WTC11 (cell line): ENCODE measurements at places on chromosomes 12 and 14.
A peak's percentile ranks its signal among the peaks of the same experiment; 100 is the strongest.

- DNase-seq, result no peak
Measured at GRCh38 chr14:64439141-64439540, 26.2 kb upstream of the AKAP5 start.

DNA sequence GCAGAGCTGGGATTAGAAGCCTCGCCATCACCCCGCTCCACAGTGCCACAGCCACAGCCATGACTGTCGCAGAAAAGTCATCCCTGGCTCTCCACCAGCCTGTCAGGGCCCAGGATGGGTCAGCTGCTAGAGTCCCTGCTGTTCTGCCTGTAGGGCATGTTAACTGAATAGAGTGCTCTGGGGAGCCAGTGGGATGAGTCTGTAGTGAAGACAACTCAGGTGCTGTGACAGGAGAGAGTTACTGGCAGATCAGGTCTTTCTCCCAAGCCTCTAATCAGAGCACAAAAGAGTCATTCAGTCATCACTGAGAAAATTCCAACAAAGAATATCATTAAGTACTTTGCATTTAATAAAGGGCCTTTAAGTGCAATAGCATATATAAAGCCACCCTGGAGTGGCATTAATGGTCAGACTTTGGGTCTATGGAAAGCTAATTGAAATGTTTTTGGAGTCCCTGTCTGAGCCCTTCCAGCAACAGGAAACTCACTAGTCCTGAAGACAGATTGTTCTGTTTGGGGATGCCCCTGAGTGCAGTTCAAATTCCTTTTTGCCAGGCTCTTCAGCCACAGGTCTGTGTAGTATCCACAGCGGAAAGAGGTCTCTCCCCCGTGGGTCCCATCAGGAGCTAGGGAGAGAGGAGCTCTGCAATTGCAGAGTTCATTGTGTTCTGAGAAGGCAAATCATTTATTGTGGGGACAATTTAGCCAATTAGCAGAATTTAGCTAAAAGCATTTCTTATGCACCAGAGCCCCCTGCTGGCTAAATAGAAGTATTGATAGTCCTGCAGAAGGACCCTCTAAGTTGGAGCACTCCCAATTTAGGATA is 45.2 kb upstream of the C14orf132 start:
- DNase-seq, result no peak

DNA sequence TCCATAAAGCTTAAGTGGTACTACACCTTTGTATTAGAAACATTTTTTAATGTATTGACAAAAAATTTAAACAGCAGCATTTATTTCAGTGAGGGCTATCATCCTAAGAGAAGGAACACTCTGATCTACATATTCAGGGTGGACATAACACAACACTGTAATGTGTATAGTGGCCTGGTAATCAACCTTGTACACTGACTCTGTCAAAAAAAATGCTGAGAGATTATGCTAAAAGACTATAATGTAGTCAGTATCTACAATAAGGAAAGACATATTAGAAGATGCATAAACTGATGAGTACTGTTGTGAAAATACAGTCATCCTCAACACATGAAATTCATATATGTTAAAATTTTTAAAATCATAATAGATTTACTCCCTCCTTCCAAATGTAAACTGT is 68.2 kb downstream of the C2CD5 start:
- no peak for DNase-seq

GRCh38 chr14:81209167-81209836 is 11.5 kb downstream of the GTF2A1 start:
- DNase-seq, result no peak

DNA sequence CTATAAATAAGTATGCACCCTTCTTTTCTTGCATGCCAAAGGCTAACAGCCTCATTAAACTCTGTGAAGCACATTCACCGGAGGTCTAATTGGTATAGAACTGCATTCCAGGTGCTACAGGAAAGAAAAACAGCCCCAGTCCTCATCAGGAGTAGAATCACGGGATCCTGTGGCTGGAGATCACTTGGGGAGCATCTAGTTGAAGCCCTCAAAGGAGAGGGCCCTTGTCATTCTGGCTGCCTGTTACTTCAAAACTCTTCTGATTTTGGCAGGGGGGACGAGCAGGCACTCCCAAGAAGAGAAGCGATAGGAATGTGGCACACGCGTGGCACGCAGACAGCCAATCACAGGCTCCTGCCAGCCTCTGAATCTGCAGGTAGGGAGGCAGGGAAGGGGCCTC is 154.4 kb downstream of the TTC7B start:
- no peak for DNase-seq

- no peak for DNase-seq
Measured at GRCh38 chr12:22257100-22257499, 77.4 kb downstream of the ST8SIA1 start.

- no peak for DNase-seq
Measured at GRCh38 chr14:38205949-38206665, 1.6 kb upstream of the SSTR1 start.

- DNase-seq, result no peak
Measured at GRCh38 chr14:30585204-30585603, 26.2 kb downstream of the G2E3 start.

DNA sequence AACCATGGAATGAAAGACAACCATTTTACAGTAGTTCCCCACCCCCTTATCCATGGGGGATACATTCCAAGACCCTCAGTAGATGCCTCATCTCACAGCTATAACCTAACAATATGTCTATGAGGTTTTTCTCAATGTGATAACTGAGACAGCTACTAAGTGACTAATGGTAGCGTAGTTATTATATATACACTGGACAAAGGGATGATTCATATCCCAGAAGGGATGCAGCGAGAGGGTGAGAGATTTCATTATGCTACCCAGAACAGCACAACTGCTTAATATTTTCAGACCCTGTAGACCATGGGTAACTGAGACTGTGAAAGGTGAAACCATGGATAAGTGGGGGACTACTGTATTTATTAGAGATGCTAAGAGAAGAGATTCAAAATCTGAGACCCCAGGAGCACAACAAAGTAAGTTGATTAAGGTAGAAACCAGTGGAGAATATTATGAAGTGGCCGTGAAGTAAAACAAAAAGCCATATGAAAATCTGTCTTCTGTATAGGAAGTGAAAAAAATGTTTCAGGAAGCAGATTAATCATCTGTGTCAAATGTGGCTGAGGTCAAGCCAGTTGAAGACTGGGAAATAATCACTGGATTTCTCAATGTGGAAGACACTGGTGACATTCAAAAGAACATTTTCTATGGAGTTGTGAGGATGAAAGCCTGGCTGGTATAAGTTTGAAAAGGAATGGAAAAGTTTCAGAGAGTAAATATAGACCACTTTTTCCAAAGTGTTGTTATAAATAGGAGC is 77.2 kb downstream of the RPL10L start:
- DNase-seq, result no peak

- DNase-seq, result no peak
Measured at GRCh38 chr12:93595351-93595750, 22.9 kb downstream of the SOCS2 start.

- DNase-seq, result no peak
Measured at GRCh38 chr12:124617615-124618014, 50.2 kb upstream of the NCOR2 start.

- no peak for DNase-seq
Measured at GRCh38 chr14:64217308-64217707, 76.9 kb downstream of the ESR2 start.

- DNase-seq, result no peak
Measured at GRCh38 chr14:48628870-48629269, 953.5 kb upstream of the MDGA2 start.

- peak; percentile 42 for DNase-seq
Measured at GRCh38 chr14:81464253-81465002, 64.3 kb upstream of the STON2 start.

GRCh38 chr14:34075826-34076225 is 125.0 kb upstream of the EGLN3 start:
- DNase-seq, result no peak

GRCh38 chr12:54306925-54307741 is 6.3 kb upstream of the NFE2 start:
- peak; percentile 45 for DNase-seq

DNA sequence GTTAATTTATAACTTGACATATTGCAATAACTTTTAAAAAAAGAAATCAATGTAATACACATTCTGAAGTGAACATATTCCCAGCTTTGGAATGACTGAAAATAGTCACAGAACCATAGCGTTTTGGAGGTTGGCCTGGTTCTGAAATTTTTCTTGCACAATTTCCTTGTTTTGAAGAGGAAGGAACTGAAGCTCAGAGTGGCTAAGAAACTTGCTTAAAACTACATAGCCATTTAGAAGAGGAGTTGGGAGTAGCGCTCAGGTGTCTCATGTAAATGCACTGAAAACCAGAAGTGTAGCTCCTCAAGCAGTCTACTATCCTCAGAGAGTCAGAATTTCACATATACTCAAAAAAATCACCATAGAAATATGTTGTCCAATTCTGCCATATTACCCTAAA is 41.2 kb downstream of the SLC38A1 start:
- DNase-seq, result no peak

- DNase-seq, result no peak
Measured at GRCh38 chr12:122024132-122024785, 2.6 kb downstream of the BCL7A start.

DNA sequence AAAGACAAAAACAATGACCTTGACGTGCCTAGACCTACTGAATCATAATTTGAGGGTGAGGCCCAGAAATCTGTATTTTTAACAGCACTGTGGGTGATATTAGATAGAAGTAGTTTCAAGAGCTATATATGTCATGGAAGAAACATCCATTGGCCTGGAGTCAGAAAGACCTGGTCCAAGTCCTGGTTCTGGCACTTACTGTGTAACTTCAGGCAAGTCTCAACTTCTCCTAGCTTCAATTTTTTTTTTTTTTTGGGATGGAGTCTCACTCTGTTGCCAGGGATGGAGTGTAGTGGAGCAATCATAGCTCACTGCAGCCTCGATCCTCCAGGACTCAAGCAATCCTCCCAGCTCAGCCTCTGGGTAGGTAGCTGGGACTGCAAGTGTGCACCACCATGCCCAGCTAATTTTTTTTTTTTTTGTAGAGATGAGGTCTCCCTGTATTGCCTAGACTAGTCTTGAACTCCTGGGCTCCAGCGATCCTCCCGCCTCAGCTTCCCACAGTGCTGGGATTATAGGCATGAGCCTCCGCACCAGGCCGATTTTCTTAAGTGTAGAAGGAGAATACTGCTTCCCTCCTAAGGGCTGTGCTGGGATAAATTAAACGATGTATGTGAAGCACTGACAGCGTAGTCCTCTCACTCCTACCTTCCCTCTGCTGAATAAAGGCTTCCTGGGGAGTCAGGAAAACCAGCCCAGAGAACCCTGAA is 14.3 kb upstream of the GPX2 start:
- DNase-seq, result no peak

DNA sequence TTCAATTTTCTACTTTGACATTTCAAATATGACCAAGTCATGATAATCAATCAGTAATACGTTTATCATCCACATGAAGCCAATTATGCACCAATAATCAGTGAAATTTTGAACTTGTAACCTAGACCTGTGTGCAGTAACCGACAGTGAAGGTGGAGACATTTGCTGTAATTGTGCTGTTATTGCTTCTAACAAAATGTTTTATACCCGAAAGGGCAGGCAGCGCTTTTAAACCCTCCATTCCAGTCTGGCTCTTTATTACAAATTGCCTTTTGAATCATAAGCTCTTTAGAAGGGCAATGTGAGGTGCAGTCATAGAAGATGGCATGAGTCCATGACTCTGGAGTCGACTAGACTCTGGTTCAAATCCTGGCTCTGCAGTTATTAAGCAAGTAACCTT is 135.7 kb downstream of the GXYLT1 start:
- DNase-seq, result no peak

- DNase-seq, result no peak
Measured at GRCh38 chr14:57262117-57262516, 6.6 kb downstream of the EXOC5 start.

- no peak for DNase-seq
Measured at GRCh38 chr14:29857551-29857950, 70.1 kb downstream of the PRKD1 start.

DNA sequence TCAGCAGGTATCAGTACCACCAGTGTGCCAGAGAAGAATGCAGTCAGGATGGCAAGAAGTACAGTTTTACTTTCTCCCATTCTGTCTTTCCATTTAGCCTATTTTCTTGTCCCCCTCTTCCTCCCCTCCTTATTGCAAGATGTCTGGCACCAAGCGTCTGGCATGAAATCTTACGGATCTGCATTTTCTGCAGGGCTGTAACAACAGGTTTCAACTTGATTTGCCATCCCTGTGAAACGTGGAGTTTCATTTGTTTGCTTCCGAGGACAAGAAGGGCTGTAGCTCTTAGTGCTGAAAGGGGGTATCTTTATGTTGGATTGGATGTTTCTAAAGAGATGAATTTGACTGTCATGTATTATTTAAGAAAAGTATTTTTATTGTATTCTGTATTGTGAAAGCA is 1110.6 kb downstream of the BCL11B start:
- DNase-seq, result no peak

DNA sequence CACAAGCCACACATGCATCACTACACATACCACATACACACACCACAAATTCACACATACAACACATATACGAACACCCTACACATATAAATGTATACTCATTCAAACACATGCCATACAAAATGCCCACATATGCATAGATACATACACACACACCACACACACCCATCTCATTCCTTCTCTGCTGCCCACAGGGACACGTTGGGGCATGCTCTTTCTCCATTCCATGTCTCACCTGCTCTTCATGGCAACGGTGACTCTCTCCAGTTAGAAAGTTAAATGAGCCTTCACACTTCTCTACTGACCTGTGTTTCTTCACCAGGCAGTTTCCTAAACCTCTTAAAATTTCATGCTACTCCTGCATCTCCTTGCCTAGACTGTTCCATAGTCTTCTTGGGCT is 1194.8 kb downstream of the BCL11B start:
- DNase-seq, result no peak

- no peak for DNase-seq
Measured at GRCh38 chr12:2876431-2877046, 435 bp downstream of the FOXM1 start.

DNA sequence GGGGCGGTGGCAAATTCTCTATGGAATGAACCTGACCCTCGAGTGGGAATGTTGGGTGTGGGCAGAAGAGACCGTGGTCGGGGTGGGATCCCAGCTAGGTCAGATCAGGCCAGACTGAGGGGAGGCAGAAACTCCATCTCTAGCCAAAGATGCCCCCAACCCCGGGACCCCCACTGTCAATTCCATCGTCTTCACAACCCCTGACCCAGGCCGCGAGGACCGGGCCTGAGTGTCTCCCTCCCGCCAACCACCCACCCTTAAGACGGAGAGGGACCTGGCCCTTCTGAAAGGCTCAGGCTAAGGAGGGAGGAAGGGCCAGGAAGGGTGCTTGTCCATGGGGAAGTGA is 760 bp downstream of the PLEKHD1 start:
- no peak for DNase-seq

- DNase-seq, result no peak
Measured at GRCh38 chr12:2735432-2735831, 59.3 kb upstream of the FKBP4 start.

- DNase-seq, result no peak
Measured at GRCh38 chr14:22641846-22642245, 2.3 kb downstream of the OR6J1 start.

- no peak for DNase-seq
Measured at GRCh38 chr14:64628940-64629408, 75.2 kb upstream of the PLEKHG3 start.
